ENCODE measurements at places on chromosomes 11 and 22.

- no peak for DNase-seq
Observed at GRCh38 chr11:68523743-68524142, 63.2 kb downstream of the PPP6R3 start.

- no peak for DNase-seq
Observed at GRCh38 chr22:35102663-35103062, 36.7 kb downstream of the ISX start.

GRCh38 chr22:32676191-32676590, 125.3 kb upstream of the TIMP3 start:
- DNase-seq: no peak

GRCh38 chr11:93248602-93249001, 50.8 kb upstream of the SLC36A4 start:
- DNase-seq: no peak

DNA sequence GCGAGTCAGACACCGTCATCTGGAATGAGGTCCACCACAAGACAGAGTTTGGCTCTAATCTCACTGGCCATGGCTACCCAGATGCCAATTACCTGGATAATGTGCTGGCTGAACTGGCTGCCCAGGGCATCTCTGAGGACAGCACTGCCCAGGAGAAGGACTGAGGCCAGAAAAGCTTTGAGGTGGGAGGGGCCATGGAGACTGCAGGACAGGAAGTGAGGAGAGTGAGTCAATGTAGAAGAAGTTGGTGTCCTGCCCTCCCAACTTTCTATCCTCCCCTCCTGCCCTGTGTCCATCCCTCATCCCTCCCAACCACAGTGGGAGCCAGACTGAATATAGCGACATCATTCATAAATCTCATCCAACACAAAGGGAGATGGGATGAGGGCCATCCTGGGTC, 8.0 kb downstream of the MPEG1 start:
- no peak for DNase-seq

- DNase-seq: no peak
Observed at GRCh38 chr11:132579136-132579535, 953.2 kb downstream of the OPCML start.

DNA sequence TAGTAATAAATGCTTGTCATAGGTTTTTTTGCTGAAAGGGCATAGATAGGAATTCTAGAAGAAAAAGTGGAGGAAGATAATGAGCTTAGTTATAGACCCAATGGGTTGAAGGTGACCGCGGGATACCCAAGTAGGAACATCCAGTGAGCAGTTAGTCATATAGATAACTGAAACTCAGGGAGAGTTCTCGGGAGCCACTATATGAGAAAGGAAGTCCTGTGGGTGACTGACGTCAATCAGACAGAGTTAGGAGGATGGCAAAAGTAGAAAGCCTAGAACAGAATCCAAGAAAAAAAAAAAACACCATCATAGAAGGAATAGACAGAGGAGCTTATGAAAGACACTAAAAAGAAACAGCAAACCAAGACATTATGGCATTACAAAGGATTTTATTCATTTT, 1.6 kb upstream of the CNGA4 start:
- DNase-seq: no peak

GRCh38 chr11:108985236-108985944, 320.5 kb downstream of the DDX10 start:
- DNase-seq: no peak

DNA sequence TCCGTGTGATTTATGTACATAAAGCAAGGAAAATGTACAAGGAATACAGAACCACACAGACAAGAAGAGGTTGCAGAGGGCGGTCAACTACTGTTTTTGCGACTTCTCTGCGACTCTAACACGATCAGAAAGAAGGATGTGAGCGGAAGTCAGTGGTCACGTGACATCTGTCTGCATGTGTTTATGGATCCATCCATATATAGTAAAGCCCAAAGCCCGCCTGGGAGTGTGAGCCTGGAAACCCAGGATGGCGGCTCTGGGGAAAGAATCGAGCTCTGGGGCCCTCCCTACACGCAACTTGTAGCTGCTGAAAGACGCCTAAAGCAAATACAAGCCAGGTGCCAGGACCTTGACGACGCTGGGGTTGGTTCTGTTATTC, 8.8 kb downstream of the OSBPL5 start:
- DNase-seq: no peak

DNA sequence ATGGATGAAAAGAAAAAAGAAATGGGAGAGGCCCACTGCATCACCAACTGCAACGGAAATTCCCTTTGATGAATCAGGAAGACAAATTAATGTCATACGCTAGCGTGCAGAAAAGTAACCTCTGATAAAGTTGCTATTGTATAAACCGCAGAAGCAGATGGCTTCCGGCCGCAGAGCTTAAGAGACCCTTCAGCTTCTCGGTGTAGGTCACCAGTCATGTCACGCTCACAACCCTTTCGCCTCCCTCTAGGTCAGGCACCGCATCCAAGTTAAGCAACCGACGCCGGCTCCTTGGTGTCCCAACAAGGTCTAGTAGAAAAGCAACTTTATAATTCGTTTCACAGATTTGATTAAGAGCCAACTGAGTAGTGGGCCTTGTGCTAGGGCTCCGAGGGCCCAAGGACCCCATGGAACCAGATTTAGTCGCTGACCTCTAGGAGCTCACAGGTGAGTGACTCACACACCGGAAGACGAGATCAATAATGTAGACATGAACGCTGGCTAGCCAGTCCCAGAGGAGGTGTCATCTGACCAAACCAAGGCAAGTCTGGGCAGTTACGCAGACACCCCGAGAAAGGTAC, 1.2 kb upstream of the ZFP91 start:
- no peak for DNase-seq

- peak; percentile 63 for DNase-seq
Observed at GRCh38 chr11:123653827-123654565, 428 bp downstream of the SCN3B start.

DNA sequence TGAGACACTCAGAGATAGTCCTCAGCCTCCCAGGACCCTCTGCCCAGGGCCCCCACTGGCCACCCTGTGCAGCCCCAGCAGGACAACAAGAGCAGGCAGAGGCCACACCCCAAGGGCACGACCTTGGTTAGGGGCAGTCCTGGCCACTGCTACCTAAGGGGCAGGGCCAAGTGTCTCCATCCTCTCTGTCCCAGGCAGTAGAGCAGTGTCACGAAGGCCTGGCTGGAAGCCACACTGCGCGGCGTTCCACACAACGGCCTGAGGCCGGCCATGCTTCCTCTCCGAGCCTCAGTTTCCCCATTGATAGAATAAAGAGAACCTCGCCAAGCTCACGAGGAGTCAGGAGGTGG, 1074.3 kb downstream of the BRD1 start:
- DNase-seq: no peak

DNA sequence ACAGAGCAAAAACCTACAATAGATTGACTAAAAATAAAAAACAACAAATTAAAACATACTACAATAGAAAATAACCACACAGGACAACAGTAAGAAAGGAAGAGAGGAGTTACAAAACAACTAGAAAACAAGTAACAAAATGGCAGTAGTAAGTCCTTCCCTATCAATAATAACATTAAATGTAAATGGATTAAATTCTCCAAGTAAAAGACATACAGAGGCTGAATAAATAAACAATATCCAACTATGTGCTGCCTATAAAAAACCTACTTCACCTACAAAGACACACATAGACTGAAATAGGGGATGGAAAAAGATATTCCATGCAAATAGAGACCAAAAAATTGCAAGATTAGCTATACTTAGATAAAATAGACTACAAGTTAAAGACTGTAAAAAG, 57.0 kb upstream of the RASSF10 start:
- no peak for DNase-seq

- no peak for DNase-seq
Observed at GRCh38 chr11:47259232-47259977, 1.6 kb downstream of the NR1H3 start.

DNA sequence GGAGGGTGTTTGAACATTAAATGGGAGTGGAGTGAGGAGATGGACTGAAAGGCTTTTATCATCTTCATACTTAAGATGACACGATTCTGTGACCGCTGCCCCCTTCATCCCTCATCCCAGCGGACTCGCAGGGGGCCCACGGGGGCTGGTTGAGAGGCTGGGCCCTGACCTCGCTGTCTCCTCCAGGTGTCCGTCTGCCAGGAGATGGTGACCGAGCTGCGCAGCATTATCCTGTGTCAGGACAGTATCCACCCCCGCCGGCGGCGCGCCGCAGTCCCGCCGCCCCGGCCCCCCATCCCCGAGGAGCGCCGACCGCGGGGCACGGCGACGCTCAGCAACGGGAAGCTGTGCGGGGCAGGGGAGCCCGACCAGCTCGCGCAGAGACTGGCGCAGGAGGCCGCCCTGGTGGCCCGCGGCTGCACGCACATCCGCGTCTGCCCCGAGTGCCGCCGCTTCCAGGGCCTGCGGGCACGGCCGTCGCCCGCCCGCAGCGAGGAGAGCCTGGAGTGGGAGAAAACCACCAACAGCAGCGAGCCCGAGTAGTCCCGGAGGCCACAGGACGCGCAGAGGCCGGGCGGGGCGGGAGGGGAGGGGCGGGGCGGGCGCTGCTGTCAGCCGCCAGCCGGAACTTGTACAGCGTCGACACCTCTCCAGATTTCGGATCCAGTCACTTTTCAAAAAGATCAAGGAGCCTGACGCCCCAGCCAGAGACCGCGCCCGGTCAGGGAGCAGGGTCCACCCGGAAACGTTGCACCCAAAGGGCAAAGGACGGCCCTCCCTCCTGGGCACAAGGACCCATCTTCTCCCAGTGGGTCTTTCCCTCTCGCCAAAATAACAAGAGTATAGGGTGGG, 38.0 kb upstream of the TBCEL start:
- DNase-seq: peak; percentile 68

GRCh38 chr22:45261407-45262088, 20.9 kb upstream of the KIAA0930 start:
- peak; percentile 9 for DNase-seq

- no peak for DNase-seq
Observed at GRCh38 chr11:61945191-61945590, 5.0 kb upstream of the BEST1 start.

GRCh38 chr11:45806072-45806933, 1.4 kb downstream of the SLC35C1 start:
- no peak for DNase-seq

DNA sequence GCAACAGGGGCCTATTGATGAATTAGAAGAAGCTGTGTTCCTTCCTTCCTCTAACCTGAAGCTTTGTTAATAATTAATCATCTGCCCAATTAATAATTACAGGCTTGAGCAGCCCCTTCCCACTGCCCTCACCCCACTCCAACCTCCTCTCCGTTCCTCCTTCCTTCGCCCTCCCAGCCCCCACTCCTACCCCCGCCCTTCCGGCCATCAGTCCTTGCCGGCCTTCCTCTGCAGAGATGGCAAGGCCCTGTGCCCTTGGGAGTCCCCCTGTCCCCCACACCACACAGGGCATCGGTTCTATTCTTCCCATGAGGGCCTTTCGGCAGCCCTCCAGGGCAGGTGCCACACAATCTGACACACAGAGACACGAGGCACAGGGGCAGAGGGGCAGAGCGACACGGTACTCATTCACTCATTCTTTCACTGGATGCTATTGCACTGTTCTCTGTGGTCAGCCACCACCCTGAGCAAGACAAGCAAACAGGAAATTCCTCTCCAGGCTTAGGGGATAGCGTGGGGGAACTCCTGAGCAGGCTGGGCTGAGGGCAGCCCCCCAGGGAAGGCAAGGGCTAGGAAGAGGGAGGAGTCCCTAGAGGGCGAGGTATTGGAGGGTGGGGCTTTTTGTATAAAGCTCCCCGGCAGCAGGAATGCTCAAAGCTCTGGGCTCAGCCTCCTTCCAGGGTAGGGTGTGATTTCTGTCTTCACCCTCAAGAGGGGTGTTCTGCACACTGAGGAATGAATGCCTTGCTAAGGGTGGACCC, 14.7 kb downstream of the MGAT3 start:
- no peak for DNase-seq

- DNase-seq: peak; percentile 55
Observed at GRCh38 chr22:27876684-27877083, 42.4 kb downstream of the PITPNB start.

GRCh38 chr11:46345131-46345597, 2.1 kb upstream of the DGKZ start:
- peak; percentile 66 for DNase-seq

GRCh38 chr11:44066732-44067141, 667 bp downstream of the ACCS start:
- DNase-seq: no peak

DNA sequence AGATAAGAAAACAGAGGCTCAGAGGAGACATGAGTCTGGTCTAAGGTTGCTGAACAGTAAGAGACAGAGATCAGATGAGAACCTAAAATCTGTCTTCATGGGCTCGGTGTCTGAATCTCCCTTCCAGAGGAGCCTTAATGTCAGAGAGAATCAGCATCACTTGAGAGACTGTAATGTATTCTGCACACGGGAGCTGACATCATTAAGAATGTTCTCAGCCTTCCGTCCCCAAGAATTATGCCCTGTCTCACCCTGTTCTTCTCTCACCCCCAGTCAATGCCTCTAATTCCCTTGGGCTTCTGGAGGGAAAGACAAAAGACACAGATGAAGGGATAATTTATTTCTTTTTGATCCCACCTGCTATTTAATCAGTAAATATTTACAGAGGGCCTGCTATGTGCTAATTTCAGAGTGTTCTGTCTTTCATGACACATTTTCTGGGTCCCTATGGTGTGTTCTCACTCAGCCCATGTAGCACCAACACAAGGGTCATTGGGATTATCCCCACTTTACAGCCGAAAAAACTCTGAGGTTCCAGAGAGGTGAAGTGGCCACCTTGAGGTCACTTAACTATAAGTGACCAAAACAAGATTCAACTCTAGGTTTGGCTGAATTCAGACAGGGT, 61.8 kb downstream of the CD82 start:
- DNase-seq: peak; percentile 69

DNA sequence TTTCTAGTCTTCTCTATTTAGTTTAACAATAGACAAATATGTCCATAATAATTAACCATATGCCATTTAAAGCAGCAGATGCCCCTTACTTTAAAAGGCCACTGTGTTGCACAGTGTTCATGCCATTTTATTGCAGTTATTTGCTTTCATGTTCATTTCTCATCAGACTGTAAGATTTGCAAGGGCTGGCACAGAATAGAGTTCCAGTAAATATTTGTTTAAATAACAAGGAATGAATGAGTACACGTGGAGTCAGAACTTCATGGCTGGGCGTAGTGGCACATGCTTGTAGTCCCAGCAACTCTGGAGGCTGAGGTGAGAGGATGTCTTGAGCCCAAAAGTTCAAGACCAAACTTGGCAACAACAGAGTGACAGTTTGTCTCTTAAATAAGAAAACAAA, 1228.6 kb downstream of the LRRC4C start:
- DNase-seq: no peak

DNA sequence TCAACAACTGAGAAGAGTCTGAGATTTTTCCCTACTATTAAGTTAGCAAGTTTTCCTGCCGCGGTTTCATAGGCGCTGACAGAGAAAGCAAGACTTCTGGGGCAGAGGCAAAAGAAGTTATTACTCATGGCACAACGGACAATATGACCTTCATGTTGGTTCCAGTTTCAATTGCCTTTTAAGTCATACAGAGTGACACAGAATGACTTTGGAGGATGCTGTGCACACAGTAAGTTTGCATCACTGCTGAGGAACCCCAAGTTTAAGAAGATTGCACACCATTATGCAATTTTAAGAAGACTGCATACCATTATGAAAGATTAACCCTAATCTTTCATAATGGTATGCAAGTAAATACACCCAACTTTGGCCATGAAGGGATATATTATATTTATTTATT, 626.5 kb upstream of the CHORDC1 start:
- DNase-seq: no peak

GRCh38 chr11:30143098-30143705, 87.6 kb upstream of the FSHB start:
- peak; percentile 4 for DNase-seq
